Fibroblast of upper back skin (primary cell): ENCODE measurements at places on chromosomes 7 and 10.

GRCh38 chr10:127276794-127277462 lies 80.5 kb upstream of the INSYN2A start:
- peak; percentile 2 for DNase-seq

DNA sequence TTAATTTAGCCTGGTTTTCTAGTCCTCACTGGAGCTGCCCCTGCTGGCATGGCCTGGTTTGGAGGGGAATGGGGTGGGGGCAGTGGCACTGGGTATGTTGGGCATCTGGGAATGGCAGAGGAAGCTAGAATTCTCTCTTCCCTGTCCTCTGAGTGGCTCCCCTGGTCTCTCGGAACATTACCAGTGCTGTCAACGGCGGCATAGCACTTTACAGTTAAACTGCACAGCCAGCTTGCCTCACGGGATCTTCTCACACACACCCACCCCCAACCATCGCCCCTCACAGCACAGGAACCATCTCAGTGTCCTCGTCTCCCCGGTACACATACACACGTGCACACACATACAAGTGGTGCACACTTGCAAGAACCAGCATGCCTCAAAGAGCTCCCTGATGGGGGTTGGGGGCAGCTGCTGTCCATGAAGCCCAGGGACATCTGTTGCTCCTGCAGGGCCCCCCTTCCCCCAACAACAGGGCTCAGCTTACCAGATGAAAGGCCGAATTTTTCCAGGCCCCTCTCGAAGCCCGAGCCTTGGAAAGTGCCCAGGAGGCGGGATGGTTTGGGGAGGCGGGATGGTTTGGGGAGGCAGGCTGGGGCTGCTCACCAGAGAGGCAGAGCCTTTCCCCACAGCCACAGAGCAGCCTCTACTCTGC lies 41.0 kb downstream of the TSPAN15 start:
- no peak for DNase-seq

GRCh38 chr10:126407831-126408230 lies 19.6 kb upstream of the ADAM12 start:
- peak; percentile 10 for DNase-seq

- DNase-seq = peak; percentile 61
Observed at GRCh38 chr10:89175816-89176215, 31.3 kb downstream of the CH25H start.

DNA sequence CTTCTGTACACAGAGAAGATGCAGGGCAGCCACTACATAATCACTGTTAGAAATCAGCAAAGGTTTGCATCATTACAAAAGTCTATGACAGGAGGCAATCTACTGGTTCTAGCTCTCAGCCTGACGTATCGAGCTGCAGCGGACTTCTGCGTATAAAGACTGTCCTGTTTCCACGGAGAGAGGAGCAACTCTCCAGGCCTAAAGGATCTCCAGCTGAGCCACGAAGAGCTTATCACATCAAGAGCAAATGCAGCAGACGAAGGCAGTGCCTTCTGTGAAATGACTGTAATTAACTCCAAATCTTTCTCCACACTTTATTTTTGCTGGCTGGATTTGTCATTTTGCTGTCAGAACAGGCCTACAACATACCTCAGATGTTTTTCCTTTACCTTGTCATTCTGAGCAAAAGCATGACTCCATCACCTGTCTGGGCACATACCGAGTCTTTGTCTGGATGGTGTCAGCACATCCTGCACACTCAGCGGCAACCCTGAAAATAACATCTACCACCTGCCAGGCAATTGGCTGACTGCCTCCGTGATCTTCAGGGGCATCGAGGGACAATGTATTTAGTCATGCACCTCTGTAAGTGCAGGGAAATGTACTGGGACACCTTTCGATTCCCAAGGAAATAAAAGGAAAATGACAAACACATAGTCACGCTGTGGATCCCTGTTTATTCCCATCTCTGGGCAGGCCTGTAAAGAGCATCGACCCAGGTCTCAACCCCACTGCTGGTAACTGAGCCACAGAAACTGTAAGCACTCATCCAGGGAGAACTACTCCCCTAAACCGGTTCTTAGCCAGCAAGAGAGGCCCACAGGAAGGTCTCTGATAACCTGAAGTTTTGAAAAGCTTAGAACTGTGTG lies 26.3 kb upstream of the SH3PXD2A start:
- no peak for DNase-seq

DNA sequence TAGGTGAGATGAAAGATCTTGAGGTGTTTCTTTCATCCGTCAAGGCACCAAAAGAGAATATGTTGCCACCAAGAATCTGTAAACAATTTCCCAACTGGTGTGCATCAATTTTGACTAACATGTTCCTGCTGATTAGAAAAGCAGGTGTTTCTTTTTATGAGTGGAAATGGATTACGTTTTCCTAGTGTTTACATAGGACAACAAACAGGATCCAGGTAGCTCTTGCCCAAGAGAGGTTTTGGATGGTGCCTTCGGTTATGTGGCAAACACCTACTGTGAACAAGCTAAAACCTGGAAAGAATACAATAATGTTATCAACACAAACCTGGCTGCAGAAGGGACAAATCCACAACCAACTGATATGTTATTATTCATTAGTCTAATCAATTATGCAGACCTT lies 53.6 kb upstream of the WNT16 start:
- no peak for DNase-seq

GRCh38 chr10:98045785-98046389 lies 15.5 kb upstream of the CRTAC1 start:
- DNase-seq = peak; percentile 37
